Activated CD8-positive, alpha-beta T cell treated with anti-CD3 and anti-CD28 coated beads for 36 hours (primary cell): ENCODE measurements at places on chromosomes 4 and X. TPM values are rescaled to one million over a fixed set of nuclear protein-coding genes. Genes with fewer than 3 reads are reported as not detected.

- H3K4me3 ChIP-seq, result no peak overlapping the region
- H3K27ac ChIP-seq, result no peak overlapping the region
- H3K4me1 ChIP-seq, result no peaks in the 10 kb centered on the region
- peaks cover 1% of the 10 kb centered on the region for H3K27me3 ChIP-seq
- no peaks in the 10 kb centered on the region for H3K36me3 ChIP-seq
Observed at GRCh38 chrX:22648281-22648680, 351.5 kb upstream of the DDX53 start.

GRCh38 chrX:100358766-100359165 lies 51.3 kb downstream of the PCDH19 start:
- H3K36me3 ChIP-seq, result no peaks in the 10 kb centered on the region
- no peak overlapping the region for H3K4me3 ChIP-seq
- no peak overlapping the region for H3K27ac ChIP-seq
- H3K4me1 ChIP-seq, result no peaks in the 10 kb centered on the region
- no peak for DNase-seq

- no peak overlapping the region for H3K27ac ChIP-seq
- no peak for DNase-seq
- no peak overlapping the region for H3K4me3 ChIP-seq
- H3K4me1 ChIP-seq, result no peaks in the 10 kb centered on the region
- no peaks in the 10 kb centered on the region for H3K27me3 ChIP-seq
Observed at GRCh38 chr4:163404580-163404979, 60.9 kb downstream of the NPY5R start.

DNA sequence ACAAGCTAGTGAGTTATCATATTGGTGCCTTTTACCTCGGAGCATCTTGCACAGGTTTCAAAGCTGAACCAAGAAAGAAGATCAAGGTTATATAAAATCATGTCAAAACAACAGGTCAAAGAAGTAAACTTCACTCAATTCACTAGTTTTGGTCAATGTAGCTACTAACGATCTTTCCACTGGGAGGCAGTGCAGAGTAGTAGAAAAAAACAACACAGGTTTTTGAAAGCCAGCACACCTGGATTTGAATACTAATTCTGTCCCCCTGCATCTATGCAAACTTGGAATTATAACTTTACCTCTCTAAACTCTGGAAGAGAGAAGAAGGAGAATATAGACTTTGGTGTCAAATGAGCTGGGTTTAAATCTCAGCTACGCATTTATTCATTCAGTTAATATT lies 266.1 kb downstream of the GRIA3 start:
- no peaks in the 10 kb centered on the region for H3K36me3 ChIP-seq
- DNase-seq, result peak; percentile 1
- no peak overlapping the region for H3K4me3 ChIP-seq
- no peaks in the 10 kb centered on the region for H3K27me3 ChIP-seq
- H3K27ac ChIP-seq, result no peak overlapping the region
- H3K4me1 ChIP-seq, result no peaks in the 10 kb centered on the region

METTL14 gene
- total RNA-seq, result 39.3 TPM

DNA sequence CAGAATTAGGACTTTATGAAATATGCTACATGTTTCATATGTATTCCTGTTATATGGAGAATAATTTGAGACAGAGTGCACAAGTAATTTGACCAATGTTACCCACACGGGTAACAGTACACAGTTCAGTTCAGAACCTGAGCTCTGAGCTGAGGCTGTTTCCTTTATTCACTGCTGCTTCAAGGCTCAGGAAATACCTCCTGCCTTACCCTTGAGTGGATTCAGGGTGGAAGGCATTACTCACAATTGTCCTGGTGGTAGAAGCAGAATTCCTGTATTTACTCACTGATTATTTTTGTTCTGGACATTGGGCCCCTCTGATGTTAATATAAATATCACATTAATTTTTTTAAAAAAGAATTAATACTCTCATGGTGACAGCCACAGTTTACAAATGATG lies 73.5 kb upstream of the CAMK2D start:
- peaks cover 6% of the 10 kb centered on the region for H3K27me3 ChIP-seq
- H3K27ac ChIP-seq, result no peak overlapping the region
- no peak for DNase-seq
- H3K4me3 ChIP-seq, result no peak overlapping the region
- no peaks in the 10 kb centered on the region for H3K36me3 ChIP-seq

DNA sequence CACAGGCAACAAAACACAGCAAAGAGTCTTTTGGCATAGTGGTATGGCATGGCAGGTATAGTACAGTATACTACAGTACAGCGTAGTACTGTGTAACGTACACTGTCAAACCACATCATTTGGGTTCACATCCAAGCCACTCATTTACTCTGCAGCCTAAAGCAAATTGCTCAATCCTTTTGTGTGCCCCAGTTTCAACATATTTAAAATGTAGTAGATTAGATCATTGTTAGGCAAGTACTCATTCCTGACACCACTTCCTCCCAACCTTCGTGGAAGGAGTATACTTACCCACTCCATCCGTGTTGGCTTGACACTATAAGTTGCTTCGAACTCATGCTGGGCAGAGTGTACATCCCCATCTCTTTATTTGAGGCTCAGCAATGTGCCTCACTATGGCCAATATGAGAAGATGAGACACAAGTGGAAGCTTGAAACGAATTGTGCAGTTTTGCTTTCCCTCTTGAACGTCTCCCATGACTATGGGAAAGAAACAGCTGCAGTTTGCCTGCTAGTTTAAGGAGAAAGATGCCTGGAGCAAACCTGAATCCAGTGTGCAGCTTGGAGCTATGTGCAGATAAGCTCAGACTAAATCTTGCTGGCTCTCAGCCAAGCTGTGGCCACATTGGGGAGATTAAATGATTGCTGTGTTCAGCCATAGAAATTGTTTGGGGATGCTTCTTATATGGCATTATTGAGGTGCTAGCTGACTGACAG lies 85.7 kb upstream of the TBL1X start:
- no peaks in the 10 kb centered on the region for H3K27me3 ChIP-seq
- DNase-seq, result no peak
- H3K4me3 ChIP-seq, result no peak overlapping the region

PDCL2 gene
- total RNA-seq, result not detected

DNA sequence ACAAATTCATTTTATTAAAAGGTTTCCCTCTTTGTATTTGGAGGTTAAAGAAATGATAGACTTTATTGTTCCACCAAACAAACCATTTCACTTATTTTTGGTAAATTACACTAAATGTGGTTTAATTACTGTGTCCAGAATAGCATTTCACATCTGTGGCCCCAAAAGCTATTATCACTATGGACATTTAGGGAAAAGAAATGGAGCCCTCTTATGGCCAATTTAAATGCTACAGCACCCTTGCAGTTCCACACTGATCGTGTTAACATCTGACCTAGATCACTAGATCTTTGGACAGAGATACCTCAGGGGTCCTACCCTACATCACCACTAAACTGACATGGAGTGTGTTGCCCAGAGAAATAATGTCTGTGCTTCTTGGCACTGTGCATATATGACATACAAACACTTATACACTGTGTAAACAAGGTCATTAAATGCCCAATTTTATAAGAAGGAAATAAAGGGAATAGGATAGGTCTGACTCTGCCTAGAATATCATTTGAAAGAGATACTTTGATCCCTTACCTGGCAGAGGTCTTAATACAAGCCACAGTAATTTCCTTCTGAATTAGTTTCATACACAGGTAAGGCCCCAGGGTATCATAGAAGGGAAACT lies 163.9 kb downstream of the KDR start:
- H3K4me1 ChIP-seq, result peaks cover 15% of the 10 kb centered on the region
- H3K27me3 ChIP-seq, result no peaks in the 10 kb centered on the region
- DNase-seq, result no peak
- no peak overlapping the region for H3K27ac ChIP-seq

DNA sequence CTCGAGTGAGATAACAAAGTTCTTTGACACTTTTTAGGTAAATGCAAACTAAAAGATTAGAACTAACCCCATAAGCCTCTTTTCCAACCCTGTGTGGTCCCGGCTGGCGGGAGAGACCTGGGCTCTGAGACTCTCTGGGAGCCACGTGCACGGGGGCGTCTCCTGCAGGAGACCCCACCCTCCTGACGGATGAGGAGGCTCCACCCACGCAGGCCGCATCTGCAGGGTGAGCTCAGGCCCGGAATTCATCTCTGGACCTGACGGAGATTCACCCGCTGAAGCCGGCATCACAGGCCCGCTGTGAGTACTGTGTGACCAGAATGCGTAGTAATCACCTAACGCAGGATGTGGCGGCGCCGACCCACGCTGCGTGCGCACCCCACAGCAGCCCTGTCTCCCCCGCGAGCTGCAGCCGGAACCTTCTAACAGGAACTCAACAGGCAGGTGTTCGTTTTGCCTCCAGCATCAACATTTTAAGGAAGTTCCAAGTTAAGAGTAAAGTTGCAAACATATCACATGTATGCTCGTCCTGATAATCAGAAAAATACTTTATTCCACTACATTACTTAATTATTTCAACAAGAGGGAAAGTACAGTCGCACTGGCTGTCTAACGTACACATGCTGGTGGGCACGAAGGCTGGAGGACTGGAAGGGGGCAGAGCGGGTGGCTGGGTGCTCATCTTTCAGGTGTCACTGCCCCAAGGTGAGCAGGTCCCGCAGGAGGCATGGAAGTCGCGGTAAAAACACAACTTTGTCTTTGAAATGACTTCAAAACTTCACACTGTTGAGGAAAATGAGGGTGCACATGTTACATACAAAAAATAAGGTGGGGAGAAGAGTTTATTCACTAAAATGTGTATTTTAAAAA lies 44.5 kb downstream of the FGFRL1 start:
- peak overlapping the region; percentile 59 for H3K4me3 ChIP-seq
- peak overlapping the region; percentile 82 for H3K27ac ChIP-seq
- no peaks in the 10 kb centered on the region for H3K36me3 ChIP-seq
- peaks cover 9% of the 10 kb centered on the region for H3K4me1 ChIP-seq
- peaks cover 3% of the 10 kb centered on the region for H3K27me3 ChIP-seq

NSG1 gene
- total RNA-seq, result 6.6 TPM

GRCh38 chr4:2290974-2291704 lies 29.2 kb upstream of the MXD4 start:
- H3K36me3 ChIP-seq, result no peaks in the 10 kb centered on the region
- peaks cover 38% of the 10 kb centered on the region for H3K4me1 ChIP-seq
- peak overlapping the region; percentile 47 for H3K4me3 ChIP-seq
- DNase-seq, result peak; percentile 82
- H3K27me3 ChIP-seq, result no peaks in the 10 kb centered on the region

MAGEE2 gene
- not detected for total RNA-seq

GRCh38 chr4:80029364-80029763 lies 43.7 kb downstream of the ANTXR2 start:
- DNase-seq, result no peak
- H3K4me1 ChIP-seq, result peaks cover 2% of the 10 kb centered on the region
- no peak overlapping the region for H3K4me3 ChIP-seq
- no peaks in the 10 kb centered on the region for H3K36me3 ChIP-seq
- no peak overlapping the region for H3K27ac ChIP-seq
- H3K27me3 ChIP-seq, result no peaks in the 10 kb centered on the region

GPR143 gene
- total RNA-seq, result not detected

NXF2 gene
- not detected for total RNA-seq

- no peaks in the 10 kb centered on the region for H3K36me3 ChIP-seq
- H3K27me3 ChIP-seq, result no peaks in the 10 kb centered on the region
- no peaks in the 10 kb centered on the region for H3K4me1 ChIP-seq
- DNase-seq, result no peak
- H3K27ac ChIP-seq, result no peak overlapping the region
Observed at GRCh38 chr4:165580351-165580905, 201.6 kb downstream of the CPE start.

DNA sequence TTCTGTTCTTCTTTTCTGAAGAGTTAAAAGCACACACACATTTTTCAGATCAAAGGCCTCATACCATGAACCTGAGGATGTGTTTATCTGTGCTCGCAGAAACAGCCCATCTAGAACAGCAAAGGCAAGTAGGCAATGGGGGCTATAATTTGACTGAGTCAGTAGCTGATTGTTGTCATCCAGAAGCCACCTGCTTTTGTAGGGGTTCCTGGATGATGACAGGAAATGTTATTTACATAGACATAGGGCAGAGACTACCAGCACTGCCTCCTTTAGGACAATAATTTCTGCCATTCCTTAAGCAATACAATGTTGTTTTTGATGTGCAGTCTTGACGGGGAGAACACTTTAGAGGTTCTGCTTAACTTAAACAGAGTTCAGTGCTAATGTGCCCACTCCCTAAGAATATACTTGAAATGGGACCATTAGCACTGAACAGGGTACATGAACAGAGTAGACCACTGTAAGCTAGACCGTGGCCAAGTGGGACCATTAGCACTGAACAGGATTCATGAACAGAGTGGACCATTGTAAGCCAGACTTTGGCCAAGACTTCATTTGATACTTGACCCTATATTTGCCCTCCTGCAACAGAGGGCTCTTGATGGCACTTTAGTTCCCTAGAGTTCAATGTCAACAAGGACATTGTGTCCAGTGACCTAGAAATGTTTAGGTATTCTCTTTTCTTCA lies 42.8 kb upstream of the CCSER1 start:
- H3K27me3 ChIP-seq, result peaks cover 3% of the 10 kb centered on the region
- no peaks in the 10 kb centered on the region for H3K4me1 ChIP-seq
- no peaks in the 10 kb centered on the region for H3K36me3 ChIP-seq
- H3K4me3 ChIP-seq, result no peak overlapping the region
- DNase-seq, result no peak

DNA sequence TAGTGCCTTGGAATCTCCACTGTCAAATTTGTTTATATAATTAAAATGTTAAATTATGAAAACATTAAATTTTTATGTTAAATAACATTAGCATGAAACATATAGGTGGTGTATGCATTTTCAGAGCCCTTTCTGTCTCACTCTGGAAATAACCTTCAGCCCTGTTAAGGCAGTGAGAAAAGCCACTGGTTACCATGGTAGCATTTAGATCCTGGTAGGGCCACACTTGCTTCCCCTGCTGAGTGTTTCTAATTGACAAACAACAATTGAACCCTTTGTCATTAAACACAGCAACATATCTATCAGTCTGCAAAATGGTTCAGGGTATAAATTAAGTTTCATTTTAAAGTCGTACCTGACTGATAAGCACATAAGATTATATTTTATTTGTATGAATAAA lies 63.5 kb downstream of the PDK3 start:
- H3K27me3 ChIP-seq, result no peaks in the 10 kb centered on the region
- DNase-seq, result no peak
- no peak overlapping the region for H3K4me3 ChIP-seq
- H3K4me1 ChIP-seq, result no peaks in the 10 kb centered on the region

DNA sequence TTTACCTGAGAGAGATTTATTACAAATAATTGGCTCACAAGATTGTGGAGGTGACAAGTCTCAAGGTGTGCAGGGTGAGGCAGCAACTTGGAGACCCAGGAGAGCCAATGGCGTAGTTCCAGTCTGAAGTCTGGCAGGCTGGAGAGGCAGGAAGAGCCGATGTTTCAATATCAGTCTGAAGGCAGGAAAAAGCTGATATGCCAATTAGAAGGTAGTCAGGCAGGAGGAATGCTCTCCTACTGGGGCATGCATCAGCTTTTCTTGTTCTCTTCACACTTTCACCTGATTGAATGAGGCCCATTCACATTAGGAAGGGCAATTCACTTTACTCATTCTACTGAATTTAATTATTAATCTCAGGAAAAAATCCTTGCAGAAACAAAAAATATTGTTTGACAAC lies 1351.7 kb upstream of the ADGRL3 start:
- no peaks in the 10 kb centered on the region for H3K4me1 ChIP-seq
- H3K4me3 ChIP-seq, result no peak overlapping the region
- no peak overlapping the region for H3K27ac ChIP-seq

KIF4A gene
- 22.3 TPM for total RNA-seq

HSFX3 gene
- total RNA-seq, result not detected

GRCh38 chrX:52608961-52609360 lies 45.7 kb downstream of the SSX7 start:
- DNase-seq, result no peak
- no peak overlapping the region for H3K27ac ChIP-seq
- no peak overlapping the region for H3K4me3 ChIP-seq
- H3K27me3 ChIP-seq, result no peaks in the 10 kb centered on the region

- peak overlapping the region; percentile 47 for H3K27ac ChIP-seq
- H3K27me3 ChIP-seq, result no peaks in the 10 kb centered on the region
- H3K36me3 ChIP-seq, result peaks cover 60% of the 10 kb centered on the region
- no peak overlapping the region for H3K4me3 ChIP-seq
- DNase-seq, result peak; percentile 37
- H3K4me1 ChIP-seq, result peaks cover 58% of the 10 kb centered on the region
Observed at GRCh38 chr4:145132511-145133098, 34.5 kb downstream of the ABCE1 start.
